ENCODE measurements at places on chromosomes 5 and 9.

GRCh38 chr9:110126986-110127864 is 80.7 kb downstream of the C9orf152 start:
- no peak for DNase-seq

DNA sequence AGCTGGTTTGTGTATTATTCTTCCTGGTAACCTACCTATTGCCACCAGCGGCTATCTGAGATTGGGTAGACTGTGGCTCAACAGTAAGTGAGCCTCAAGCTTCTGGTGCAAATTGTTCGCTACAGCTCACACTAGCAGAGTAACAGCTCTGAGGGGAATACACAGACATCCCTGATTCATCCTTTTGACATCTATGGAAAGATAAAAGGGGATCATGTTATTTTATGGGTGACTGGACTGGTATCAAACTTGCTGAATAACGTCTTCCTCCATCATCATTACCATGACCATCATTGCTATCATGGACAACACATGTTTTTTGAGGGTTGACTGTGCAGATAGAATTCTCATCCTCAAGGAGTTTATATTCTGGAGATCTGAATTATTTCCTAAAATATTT is 129.6 kb downstream of the PIK3R1 start:
- DNase-seq, result no peak

DNA sequence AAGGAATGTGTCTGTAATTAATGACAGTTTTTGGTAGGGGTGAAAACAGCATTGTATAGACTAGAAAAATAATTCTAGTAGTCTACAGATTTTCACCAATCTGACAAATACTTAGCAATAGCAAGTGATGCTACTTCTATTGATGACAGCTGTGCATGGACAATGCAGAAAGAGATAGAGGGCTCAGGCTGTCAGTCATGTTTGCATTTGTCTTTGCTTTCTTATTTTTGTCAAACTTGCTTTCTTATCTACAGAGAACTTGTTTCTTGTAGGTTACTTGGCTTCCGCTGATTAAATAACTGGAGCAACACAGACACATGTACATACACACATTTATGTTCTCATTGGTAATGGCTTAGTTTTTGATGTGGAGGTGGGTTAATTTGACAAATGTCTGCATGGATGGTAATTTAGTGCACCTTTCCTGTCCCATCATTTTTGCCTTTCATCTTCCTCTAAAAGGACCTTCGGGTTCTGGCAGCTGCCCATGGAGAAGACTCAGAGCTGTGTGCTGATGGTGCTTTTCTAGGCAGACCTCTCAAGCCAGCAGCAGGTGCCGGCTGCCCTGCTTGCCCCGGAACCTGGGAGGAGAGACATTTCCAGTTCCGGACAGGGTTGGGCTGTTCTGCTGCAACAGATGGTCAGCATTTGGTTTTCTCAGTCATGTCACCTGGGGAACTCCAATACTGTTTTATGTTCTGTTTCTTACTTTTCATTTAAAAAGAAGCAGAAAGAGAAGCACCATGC is 28.8 kb downstream of the CAMK4 start:
- DNase-seq, result no peak

GRCh38 chr5:134540747-134541733 is 15.6 kb downstream of the JADE2 start:
- DNase-seq, result no peak

DNA sequence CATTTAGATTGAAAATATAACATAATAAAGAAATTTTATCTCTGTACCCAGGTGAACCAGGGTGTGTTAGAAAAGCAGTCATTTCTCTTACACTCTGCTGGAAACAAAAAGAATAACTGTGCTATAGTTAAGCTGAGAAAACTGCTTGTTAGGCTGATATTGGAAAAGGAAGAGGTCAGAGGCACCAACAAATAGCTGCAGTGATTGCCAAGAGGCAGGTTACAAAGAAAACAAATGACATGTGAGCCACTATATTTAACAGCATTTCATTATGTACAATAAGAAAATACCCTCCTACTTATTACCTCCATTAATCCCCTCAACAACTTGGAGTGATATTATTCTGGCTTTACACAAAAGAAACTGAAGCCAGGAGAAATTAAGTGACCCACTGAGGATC is 607.9 kb upstream of the TLE4 start:
- DNase-seq, result no peak

DNA sequence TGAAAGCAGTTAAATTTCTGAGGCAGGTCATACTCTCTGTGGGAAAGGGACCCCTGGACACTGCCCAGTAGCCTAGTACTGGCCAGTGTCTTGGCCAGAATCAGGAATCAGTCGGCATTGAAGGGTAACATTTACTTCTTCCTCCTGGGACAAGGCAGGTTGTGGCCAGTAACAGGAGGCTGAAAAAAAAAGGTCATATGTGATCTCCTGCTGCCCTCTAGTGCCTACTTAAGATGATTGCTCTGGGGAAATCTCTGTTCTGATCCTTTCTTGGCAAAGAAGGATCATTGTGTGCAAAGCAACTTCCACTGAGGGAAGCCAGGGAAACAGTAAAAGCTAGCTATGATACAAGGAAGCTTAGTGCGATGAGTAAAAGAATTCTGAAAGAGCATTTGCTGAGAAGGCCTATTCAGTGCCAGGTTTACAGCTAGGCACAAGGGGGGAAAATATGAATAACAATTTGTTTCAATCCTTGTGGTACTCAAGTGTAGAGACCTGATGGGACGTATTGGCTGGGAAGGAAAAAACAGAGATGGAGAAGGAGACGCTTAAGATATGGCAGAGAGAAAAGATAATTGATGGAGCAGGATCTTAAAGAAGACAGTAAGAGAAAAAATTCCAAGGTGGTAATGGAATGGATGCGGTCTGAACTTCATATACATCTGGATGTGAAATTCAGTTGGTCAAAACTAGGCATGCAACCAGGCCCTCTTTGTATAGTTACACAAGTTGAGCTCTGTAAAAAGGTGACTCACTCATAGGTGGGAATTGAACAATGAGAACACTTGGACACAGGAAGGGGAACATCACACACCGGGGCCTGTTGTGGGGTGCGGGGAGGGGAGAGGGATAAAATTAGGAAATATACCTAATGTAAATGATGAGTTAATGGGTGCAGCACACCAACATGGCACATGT is 25.8 kb upstream of the TRIM32 start:
- peak; percentile 31 for DNase-seq

- DNase-seq, result peak; percentile 2
Measured at GRCh38 chr9:86281593-86282076, 703 bp downstream of the ISCA1 start.

DNA sequence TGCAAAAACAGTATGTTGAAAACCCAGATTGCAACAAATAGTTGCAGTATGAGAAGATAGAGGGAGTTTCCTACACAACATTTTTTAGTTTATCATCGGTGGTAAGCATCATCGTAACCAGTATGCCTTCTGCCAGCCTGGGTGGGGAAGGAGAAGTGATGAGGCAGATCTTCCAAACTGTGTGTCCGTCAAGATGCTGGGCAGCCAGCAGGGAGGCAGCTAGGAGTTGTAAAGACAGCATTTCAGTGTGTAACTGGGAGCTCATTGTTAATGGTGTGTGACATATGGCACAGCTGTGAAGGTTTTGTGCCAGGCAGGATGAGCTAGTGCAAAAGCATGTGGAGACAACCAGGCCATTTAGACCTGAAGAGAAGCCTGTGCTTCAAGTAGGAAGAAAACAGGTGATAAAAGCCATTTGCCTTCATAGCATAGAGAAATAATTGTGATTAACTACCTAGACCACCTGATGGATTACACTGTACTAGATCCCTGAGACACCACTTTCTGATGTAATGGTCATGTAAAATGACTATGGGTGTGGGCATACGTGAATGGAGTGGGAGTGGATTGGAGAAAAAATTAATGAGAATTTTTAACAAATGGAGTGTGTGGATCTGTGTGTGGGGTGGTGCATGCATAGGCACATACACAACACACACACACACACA is 347.0 kb upstream of the ADAMTSL1 start:
- no peak for DNase-seq

DNA sequence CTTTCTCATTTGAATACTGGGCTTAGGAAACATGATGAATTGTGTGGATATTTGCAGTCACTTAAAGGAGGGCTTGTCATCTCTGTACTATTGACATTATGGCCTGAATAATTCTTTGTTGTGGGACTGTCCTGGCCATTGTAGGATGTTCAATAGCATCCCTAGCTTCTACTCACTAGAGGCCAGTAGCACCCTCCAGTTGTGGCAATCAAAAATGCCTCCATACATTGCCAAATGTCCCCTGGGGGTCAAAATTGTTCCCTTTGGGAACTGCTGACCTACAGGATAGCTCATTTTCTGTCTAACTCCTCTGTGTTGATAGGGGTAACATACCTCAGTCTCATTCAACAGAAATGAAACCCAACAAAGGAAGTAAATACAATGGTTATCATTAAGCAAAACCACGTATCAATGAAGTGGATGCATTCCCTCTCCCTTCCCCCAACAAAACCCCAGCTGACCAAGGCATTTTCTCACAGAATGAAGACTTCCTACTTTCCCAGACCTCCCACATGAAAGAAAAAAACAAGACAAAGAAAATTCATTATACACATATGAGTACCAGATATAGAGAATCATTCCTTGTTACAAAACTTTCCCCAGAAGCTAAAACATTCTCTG is 18.1 kb downstream of the FYB1 start:
- DNase-seq, result no peak

GRCh38 chr5:68555907-68556681 is 340.5 kb downstream of the PIK3R1 start:
- DNase-seq, result no peak

DNA sequence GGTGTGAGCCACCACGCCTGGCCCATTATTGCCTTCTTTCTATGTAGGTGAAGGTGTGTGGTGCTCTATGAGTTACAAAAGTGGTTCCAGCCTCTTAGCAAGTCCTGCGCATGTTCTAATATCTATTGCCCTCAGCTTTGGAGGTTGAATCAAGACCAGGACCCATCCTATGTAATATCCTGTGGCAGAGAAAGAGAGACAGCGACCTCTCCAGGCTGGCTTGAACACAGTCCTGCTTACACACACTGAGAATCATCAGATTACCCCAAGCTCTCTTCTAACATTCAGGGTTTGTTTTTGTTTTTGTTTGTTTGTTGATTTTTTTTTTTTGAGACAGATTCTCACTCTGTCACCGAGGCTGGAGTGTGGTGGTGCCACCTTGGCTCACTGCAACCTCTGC is 94.7 kb upstream of the OSMR start:
- DNase-seq, result no peak

GRCh38 chr9:71363286-71363961 is 242.0 kb upstream of the TRPM3 start:
- DNase-seq, result no peak

- no peak for DNase-seq
Measured at GRCh38 chr5:90987726-90988125, 395.4 kb downstream of the ARRDC3 start.

DNA sequence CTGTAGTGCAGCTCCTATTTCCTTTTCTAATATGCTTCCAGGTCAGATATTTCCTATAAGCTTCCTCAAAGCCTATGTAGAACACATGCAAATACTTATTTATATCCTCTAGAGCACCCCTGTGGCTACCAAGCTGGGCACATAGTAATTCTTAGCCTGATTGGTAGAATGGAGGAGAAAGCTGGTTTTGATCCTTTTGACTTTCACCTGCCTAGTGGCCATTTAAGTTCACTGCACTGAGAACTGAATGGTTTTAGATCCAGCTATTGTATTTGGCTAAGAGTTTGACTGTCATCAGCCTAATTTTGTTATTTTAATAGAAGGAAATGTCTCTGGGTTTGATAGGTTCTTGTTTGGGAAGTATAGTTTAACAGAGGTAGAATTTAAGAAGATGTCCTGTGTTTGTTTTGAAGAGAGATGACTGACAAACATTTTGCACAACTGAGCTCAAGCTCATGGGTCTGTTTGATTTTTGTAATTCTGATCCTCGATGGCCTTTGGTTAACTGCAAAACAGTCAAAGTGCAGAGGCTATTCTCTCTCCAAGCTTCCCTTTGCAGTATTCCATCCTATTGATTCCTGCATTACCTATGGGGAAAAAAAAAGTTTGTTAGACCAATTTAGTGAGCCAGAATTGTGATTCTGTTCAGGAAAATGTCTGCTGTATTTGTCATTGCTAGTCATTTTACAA is 85.4 kb downstream of the KCNN2 start:
- no peak for DNase-seq

GRCh38 chr5:53095217-53095616 is 14.3 kb downstream of the MOCS2 start:
- no peak for DNase-seq

DNA sequence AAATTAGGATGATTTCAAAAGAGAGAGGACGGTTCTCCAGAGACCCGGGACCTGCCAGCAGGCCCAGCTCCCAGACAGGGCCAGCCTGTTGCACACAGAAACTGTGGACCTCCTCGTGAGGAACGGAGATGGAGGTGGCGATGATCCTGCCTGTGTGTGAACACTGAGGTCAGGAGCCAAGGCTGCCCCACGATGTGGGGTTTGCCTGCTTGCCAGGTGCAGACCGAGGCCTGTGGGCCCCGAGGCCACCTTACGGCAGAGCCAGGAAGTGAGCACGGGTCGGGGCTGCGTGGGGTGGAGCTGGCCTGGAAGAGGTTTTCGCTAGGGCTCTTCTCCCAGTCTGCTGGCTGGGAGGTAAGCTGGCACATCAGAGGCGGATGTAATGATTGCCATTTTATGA is 4.3 kb downstream of the FAM163B start:
- DNase-seq, result no peak

DNA sequence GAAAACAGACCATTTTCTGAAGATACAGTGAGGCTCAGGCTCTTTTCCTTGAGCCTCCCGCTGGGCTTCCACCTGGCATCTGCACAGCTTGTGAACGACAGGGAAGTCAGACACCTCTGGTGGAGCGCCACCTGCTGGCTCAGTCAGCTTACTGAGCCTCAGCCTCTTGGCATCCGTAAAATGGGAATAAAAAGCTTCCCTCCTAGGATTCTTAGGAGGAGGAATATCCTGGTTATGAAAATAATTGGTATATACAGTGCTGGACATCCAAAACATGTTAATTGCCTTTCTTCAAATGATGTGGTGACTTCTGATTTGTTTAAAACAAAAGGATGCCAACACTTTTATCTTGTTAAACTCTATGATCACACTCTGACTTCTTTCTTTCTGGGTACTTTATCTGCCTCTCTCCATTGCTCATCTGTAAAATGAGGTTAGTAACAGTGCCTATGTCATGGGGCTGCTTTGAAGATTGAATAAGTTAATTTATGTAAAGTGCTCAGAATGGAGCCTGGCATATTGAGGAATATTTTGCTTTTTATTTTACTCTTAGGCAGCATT is 67.5 kb downstream of the MAMDC2 start:
- DNase-seq, result peak; percentile 37

DNA sequence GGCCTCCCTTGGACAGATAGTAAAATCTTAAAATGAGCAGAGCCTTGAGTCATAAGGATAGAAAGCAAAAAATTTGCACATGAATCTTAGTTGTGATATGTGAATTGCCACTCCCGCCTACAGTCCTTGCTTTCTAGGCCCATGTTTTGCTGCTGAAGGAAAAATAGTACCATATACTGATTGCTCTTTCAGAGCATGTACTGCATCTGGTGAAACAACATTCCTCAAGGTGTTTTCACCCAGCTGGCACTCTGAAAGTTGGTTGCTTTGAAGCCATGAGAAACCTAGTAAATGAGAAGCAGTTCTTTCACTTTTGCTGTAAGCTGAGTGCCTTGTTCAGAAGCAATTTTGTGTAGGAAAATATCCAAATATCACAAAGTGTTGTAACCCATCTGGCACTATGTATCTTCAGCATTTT is 10.3 kb downstream of the CDC37L1 start:
- no peak for DNase-seq

GRCh38 chr5:109691996-109692395 is 2.3 kb downstream of the MAN2A1 start:
- peak; percentile 43 for DNase-seq

GRCh38 chr5:124561451-124561850 is 185.0 kb downstream of the ZNF608 start:
- no peak for DNase-seq

- no peak for DNase-seq
Measured at GRCh38 chr9:8668231-8668630, 868.7 kb upstream of the DMAC1 start.

All from CD4-positive, alpha-beta T cell treated with Interleukin-15 for 4 hours (primary cell).